ENCODE measurements at places on chromosomes 4 and X. TPM values are rescaled to one million over a fixed set of nuclear protein-coding genes. Genes with fewer than 3 reads are reported as not detected.

DNA sequence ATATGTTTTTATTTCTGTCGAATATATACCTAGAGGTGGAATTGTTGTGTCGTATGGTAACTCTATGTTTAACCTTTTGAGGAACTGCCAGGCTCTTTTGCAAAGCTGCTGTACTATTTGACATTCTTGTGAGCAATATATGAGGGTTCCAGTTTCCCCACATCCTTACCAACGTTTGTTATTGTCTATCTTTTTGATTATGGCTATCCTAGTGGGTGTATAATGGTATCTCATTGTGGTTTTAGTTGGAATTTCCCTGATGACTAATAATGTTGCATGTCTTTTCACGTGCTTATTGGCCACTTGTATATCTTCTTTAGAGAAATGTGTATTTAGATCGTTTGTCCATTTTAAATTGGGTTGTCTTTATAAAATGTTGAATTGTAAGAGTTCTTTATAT lies 24.5 kb downstream of the REPS2 start:
- no peak for DNase-seq

DNA sequence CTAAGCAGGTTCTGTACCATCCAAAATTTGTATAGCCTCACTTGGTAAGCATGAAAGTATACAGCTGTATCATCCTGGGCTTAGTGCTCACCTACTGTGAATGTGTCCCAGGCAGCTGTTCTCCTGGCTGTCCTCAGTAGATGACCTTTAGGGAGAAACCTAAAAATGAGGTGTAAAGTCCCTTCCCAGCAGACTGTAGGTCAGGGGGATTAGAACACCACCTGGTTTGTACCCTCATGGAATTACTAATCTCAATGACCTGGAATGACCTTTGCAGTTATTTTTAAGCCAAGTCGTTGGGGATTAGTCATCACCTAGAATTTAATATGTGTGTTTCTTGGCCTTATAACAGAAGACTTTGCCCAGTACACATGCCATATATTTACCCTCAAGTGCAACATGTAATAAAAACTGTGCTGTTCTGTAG lies 39.1 kb upstream of the MBTPS2 start:
- no peak for DNase-seq

DNA sequence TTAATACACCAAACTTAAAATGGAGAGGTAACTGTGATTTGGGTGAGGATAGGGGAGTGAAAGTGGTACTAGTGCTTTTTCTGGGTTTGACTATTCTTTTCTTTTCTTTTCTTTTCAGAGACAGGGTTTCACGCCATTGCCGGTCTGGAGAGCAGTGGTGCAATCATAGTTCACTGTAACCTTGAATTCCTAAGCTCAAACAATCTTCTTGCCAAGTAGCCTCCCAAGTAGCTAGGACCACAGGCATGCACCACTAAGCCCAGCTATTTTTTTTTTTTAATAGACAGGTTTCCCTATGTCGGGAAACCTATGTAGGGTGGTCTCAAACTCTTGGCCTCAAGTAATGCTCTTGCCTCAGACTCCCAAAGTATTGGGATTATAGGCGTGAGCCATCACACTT lies 3.0 kb upstream of the ARMCX4 start:
- DNase-seq: no peak

DNA sequence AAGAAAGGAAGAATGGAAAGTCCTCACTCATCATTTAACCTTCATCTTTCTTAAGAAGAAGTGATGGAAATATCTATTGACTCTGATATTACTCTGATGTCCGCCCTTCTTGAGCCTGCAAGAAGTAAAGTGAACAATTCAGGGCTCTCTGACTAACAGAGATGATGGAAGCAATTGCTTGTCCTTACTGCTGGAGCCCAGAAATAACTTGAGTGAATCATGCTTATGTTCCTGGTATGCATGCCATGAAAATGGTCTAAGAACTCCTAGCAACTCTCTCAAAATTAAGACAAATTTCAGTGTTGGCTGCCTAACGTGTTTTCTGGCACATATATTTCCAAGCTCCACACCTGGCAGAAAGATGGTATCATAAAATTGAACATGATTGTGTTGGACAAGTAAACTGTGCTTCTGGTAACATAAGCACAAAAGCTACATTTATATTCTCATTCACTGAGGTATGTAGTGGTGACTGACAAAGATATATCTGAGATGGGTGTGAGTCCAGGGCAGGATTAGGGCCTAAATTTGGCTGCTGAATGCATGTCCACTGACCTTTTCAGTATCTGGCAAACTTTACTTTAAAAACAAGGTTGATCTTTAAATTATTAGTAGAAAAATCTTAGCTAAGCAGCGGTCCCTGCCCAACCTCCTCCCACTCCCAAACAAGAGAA lies 109.2 kb upstream of the OTUD4 start:
- DNase-seq: no peak

Gene EDNRA
- total RNA-seq: not detected

Data from CD8-positive, alpha-beta memory T cell (primary cell).